ENCODE measurements at places on chromosomes 12 and 14. TPM values are rescaled to one million over a fixed set of nuclear protein-coding genes. Genes with fewer than 3 reads are reported as not detected.

FOXN4 gene
- total RNA-seq: not detected

ZBTB1 gene
- 41.9 TPM for total RNA-seq

TSHR gene
- not detected for total RNA-seq

GALNT9 gene
- 0.58 TPM for total RNA-seq

FKBP3 gene
- total RNA-seq: 29.4 TPM

DNAJC22 gene
- 0.26 TPM for total RNA-seq

GRCh38 chr14:21300892-21301291 lies 21.0 kb downstream of the RPGRIP1 start:
- peaks cover 4% of the 10 kb centered on the region for H3K27me3 ChIP-seq
- DNase-seq: no peak
- peaks cover 6% of the 10 kb centered on the region for H3K4me1 ChIP-seq
- H3K4me3 ChIP-seq: peak overlapping the region; percentile 24
- no peaks in the 10 kb centered on the region for H3K36me3 ChIP-seq
- H3K27ac ChIP-seq: no peak overlapping the region

DNA sequence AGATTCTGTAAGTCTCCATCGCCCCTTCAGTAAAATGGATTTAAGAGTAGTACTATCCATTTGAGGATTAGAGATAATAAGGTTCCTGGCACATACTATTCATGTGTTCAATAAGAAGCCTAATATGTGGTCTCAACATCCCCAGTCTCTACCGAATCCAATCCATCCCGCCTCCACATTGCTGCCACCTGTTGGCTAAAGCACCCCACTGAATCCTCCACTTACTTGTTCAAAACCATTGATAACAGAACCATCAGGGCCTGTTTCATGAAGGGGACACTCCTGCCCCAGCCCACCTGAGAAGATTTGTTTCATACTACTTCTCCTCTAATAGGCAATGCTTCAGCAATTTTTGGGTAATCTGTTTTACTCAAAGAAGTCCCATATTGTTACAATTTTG lies 147.5 kb downstream of the SLC2A13 start:
- no peaks in the 10 kb centered on the region for H3K4me1 ChIP-seq
- H3K36me3 ChIP-seq: no peaks in the 10 kb centered on the region
- no peak overlapping the region for H3K4me3 ChIP-seq
- no peak overlapping the region for H3K27ac ChIP-seq

GRCh38 chr12:52190860-52191729 lies 719 bp downstream of the KRT80 start:
- no peak overlapping the region for H3K4me3 ChIP-seq
- H3K4me1 ChIP-seq: peaks cover 56% of the 10 kb centered on the region
- H3K27ac ChIP-seq: peak overlapping the region; percentile 63
- H3K27me3 ChIP-seq: no peaks in the 10 kb centered on the region

DNA sequence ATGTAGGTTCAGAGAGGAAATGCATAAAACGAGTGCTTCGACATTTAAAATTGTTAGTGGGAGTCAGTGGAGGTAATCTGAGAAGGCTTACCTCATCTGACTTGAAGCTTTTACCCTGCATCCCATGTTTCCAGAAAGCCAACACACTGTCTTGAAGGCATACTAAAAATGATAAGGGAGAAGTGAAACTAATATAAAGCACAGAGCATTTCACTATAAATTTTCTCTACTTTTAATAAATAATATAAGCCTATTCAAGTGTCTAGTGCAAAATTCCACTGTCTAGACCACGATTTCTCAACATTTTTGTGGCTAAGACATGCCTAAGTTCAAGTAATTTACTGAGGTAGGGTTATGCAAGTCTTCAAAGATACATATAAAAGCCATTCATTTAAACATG lies 29.1 kb upstream of the CDKL1 start:
- no peak overlapping the region for H3K4me3 ChIP-seq
- no peak overlapping the region for H3K27ac ChIP-seq
- DNase-seq: no peak
- H3K4me1 ChIP-seq: no peaks in the 10 kb centered on the region
- peaks cover 41% of the 10 kb centered on the region for H3K36me3 ChIP-seq

DNA sequence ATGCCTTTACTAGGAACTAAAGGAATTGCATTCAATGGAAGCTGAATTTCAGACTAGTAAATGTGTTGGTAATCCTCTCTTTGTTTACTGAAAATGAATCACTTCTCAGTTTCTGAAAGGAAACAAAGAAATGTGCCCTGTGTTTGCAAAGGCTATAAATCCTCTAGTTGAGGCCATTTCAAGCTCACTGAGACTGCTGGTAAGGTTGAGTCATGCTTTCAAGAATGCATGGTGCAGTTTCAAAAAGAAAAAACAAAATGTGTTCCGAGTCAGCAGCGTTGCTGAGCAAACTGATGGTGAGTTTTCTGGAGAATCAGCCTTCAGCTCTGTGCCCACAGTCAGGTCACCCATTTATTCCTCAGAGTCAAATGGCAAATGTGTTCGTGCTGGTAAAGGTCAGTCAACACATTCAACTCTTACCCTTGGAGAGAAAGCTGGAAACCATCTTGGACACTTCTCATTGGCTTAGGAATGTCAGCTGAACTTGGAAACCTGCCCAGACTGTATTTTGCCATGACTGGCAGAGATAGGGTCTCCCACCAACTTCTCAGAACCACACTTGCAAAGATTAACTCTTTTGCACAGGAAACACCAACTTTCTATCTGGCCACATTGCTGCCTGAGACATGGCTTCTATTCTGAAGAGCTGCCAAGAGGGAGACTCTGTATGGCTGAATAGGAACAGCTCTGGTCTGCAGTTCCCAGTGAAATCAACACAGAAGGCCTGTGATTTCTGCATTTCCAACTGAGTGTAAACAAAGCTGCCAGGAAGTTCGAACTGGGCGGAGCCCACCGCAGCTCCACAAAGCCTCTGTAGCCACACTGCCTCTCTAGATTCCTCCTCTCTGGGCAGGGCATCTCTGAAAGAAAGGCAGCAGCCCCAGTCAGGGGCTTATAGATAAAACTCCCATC lies 484.4 kb downstream of the ATP23 start:
- H3K36me3 ChIP-seq: no peaks in the 10 kb centered on the region
- DNase-seq: no peak
- H3K27ac ChIP-seq: peak overlapping the region; percentile 44
- no peak overlapping the region for H3K4me3 ChIP-seq
- no peaks in the 10 kb centered on the region for H3K27me3 ChIP-seq

DNA sequence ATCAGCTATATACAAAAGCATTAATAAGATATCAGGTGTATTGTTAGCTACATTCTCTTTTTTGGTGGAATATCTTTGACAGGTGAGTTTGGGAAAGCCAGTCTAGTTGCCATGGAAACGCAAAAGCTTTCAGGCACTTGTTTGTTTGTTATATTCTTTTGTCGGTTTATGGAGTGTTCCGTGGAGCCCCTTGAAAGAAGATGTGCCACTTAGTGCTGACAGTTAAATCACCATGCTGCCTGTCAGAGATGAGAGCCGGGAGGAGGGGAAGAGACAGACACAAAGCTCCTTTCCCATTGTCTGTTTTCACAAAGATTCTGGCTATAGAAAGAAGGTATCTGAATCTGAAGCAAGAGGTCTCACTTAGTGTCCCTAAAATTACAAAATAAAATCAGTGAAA lies 170.8 kb downstream of the SNAPC1 start:
- no peaks in the 10 kb centered on the region for H3K36me3 ChIP-seq
- H3K4me1 ChIP-seq: no peaks in the 10 kb centered on the region
- H3K27me3 ChIP-seq: no peaks in the 10 kb centered on the region
- no peak overlapping the region for H3K27ac ChIP-seq
- no peak overlapping the region for H3K4me3 ChIP-seq

DNA sequence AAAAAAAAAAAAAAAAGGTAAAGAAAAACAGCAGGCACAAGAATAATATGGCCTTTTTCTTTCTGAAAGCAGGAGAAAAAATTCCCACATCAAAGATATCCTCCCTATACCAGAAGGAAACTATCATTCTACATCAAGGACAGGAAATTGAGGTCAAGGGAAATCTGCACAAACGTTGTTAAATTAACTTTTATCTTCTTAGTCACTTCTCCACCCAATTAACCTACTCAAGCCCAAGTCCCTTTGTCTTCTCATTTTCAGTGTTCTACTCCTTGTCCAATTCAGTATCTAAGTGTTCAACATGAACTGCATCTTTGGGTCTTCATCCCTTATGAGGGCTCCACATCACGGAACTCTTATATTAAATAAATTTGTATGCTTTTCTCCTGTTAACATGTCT lies 15.7 kb downstream of the NDUFA12 start:
- H3K36me3 ChIP-seq: peaks cover 32% of the 10 kb centered on the region
- no peak overlapping the region for H3K27ac ChIP-seq
- H3K27me3 ChIP-seq: no peaks in the 10 kb centered on the region
- H3K4me1 ChIP-seq: no peaks in the 10 kb centered on the region
- DNase-seq: no peak
- H3K4me3 ChIP-seq: no peak overlapping the region

GRCh38 chr12:127675936-127676335 lies 591.0 kb upstream of the TMEM132C start:
- no peaks in the 10 kb centered on the region for H3K27me3 ChIP-seq
- DNase-seq: peak; percentile 72
- no peaks in the 10 kb centered on the region for H3K36me3 ChIP-seq
- no peak overlapping the region for H3K27ac ChIP-seq
- peaks cover 8% of the 10 kb centered on the region for H3K4me1 ChIP-seq
- H3K4me3 ChIP-seq: no peak overlapping the region

DNA sequence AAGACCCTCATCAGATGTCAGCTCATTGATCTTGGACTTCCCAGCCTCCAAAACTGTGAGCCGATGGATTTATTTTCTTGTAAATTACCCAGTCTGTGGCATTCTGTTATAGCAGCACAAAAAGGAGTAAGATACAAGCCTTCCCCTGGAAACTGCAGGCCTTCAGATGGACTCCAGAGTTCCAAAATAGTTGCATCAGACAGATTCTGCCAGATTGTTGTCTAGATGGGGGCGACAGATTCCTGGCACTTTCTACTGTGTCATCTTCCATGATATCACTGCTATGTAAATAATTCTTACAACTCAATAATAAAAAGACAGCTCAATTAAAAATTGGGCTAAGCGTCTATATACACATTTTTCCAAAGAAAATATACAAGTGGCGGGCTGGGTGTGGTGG lies 17.2 kb upstream of the MARK3 start:
- H3K4me3 ChIP-seq: no peak overlapping the region
- DNase-seq: no peak
- no peaks in the 10 kb centered on the region for H3K27me3 ChIP-seq
- no peaks in the 10 kb centered on the region for H3K36me3 ChIP-seq
- H3K27ac ChIP-seq: no peak overlapping the region
- H3K4me1 ChIP-seq: no peaks in the 10 kb centered on the region

DNA sequence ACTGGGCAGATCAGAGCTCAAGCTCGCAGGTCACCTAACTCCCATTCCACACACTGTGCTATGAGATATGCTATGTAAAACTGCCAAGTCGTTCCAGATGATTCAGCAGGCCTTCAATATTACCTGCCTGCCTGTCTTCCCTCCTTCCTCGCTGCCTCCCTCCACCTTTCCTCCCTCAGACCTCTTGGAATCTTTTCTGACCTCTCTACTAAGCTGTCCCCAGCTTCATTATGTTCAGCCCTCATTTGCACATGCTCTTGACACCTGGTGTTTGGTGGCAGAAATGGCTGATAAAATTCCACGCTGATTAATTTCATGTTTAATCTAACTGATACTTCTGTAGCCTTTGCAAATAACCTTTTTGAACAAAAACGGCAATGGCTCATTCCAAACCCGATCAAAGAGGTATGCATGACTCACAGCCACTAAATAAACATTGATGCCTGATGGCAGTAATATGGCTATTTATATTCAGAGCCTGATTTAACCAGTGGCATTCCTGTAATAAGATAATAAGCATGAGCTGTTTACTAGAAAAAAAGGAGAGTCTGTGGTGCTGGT lies 130.8 kb upstream of the EGLN3 start:
- H3K4me1 ChIP-seq: peaks cover 15% of the 10 kb centered on the region
- no peak overlapping the region for H3K4me3 ChIP-seq
- DNase-seq: no peak
- H3K27me3 ChIP-seq: no peaks in the 10 kb centered on the region

DNA sequence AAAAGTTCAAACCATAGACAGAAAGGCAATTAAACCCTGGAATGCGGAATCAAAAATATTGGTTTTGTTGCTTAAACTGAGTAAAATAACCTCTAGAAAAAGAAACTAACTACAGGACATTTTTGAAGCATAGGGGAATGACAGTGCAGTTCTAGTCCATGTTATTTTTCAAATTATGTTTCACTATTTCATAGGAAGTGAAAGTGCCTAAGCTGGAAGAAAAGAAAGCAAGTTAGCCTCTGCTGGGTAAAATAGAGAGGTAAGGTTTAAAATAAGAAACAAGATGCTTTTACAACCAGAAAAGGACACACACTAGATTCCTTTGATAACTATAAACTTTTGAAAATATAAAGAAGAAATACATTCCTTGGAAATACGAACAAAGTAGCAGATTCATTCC lies 1.1 kb downstream of the CLECL1 start:
- H3K4me3 ChIP-seq: no peak overlapping the region
- H3K27ac ChIP-seq: no peak overlapping the region
- H3K36me3 ChIP-seq: no peaks in the 10 kb centered on the region
- H3K27me3 ChIP-seq: no peaks in the 10 kb centered on the region
- no peak for DNase-seq

GRCh38 chr12:94079566-94080340 lies 68.6 kb upstream of the PLXNC1 start:
- no peak for DNase-seq
- no peak overlapping the region for H3K27ac ChIP-seq
- no peak overlapping the region for H3K4me3 ChIP-seq

DNA sequence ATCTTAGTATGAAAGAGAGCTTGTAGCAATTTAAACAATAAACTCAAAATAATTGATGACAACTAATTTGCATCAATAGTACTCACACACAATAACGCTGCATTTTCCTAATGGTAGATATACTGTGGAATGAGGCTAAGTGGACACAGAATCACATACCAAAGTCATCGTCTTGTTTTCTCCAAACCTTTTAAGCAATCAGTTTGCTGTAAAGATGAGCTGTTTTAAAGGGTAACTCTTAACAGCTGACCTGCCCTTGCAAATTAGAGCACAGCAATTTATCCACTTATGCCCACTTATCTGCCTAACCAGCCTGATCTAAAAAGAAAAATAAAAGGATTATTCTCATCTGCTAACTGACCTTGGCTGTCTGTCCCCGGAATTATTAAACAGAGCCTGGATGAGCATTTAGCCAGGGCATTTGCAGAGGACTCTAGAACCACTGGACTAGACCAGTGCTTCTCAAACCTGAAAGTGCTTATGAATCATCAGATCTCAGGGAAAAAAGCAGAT lies 174.3 kb upstream of the BCL2L14 start:
- H3K4me1 ChIP-seq: peaks cover 7% of the 10 kb centered on the region
- no peak for DNase-seq
- H3K27me3 ChIP-seq: no peaks in the 10 kb centered on the region
- no peak overlapping the region for H3K4me3 ChIP-seq
- H3K36me3 ChIP-seq: peaks cover 10% of the 10 kb centered on the region
- H3K27ac ChIP-seq: no peak overlapping the region

- no peaks in the 10 kb centered on the region for H3K4me1 ChIP-seq
- no peak overlapping the region for H3K4me3 ChIP-seq
- DNase-seq: no peak
- H3K27me3 ChIP-seq: no peaks in the 10 kb centered on the region
- H3K27ac ChIP-seq: no peak overlapping the region
Measured at GRCh38 chr14:45145214-45145613, 9.5 kb downstream of the FANCM start.
